ENCODE measurements at places on chromosomes 5 and 9.

GRCh38 chr5:119067450-119067849 lies 3.4 kb upstream of the DMXL1 start:
- DNase-seq = no peak

GRCh38 chr5:111143910-111144309 lies 51.8 kb downstream of the WDR36 start:
- peak; percentile 99 for DNase-seq

DNA sequence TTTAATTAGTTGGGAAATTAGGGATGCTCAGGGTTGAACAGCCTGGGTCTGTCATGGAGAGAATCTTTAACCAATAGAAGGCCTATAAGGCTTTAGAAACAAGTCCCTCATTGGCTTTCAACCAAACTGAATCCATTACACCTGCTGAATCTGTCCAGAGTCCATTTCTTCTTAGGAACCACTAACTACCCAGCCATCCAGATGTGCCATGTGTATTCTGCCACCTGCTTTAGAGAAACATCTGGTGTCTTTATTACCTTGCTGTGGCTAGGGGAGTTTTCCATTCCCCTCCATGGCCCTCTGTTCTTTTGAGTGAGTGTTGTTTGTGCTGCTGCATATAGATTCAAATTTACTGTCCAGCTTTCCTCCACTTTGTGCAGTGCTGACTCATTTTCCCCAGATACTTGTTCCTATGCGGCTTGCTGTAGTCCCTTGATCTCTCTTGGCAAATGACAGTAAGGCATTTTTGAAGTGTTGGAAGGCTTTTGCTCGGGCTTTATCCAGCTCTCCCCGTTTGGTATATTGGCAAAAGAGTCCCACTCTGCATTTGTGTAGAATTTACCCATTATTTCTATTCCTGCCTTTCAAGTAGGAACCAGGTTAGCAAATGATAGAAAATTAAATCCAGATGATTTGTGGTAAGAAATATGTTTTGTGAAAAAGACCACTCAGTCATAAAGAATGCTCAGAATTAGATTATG lies 54.6 kb downstream of the NLN start:
- DNase-seq = peak; percentile 13

- DNase-seq = no peak
Measured at GRCh38 chr5:126446498-126447224, 23.5 kb downstream of the GRAMD2B start.

GRCh38 chr5:101948615-101949014 lies 347.5 kb downstream of the SLCO4C1 start:
- no peak for DNase-seq

All from skeletal muscle cell (primary cell).